ENCODE measurements at places on chromosomes 3 and 15.

GRCh38 chr15:62534996-62535395 is 369.9 kb upstream of the C2CD4B start:
- no peak for DNase-seq

DNA sequence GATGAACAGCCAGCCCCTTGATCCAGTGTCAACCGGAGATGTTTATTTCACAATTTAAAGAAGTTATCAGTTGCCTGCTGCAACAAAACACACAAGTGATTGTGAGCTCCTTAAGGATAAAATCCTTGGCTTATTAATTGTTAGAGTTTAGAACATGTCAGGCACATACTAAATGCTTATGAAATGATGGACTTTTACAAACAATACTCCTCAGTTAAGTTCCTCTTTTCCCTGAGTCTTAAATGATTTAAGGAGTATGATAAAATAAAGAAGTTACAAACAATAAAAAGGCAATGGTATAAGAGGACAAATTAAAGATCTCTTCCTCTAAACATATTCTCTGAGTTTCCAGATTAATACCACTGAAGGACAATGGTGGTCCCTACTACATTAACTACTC is 5.7 kb downstream of the GHSR start:
- no peak for DNase-seq

DNA sequence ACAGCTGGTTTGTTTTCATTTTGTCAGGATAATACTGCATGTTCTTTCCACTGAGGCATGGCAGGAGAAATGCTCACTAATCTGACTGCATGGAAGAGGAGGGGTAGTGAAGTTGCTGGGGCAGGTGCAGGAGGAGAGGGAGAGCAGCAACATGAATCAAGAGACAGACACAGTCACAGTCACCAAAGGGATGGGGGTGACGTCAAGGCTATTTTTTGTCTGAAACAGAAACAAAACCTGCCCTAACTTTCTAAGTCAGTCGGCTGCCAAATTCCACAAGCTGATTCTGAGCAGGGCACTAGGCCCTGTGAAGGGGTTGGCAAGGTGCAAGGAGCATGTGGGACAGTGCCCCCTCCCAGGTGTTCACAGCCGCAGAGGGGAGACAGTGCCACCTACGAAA is 186.6 kb upstream of the NSMCE3 start:
- no peak for DNase-seq

GRCh38 chr3:113213896-113214587 is 2.7 kb downstream of the BOC start:
- DNase-seq: no peak

GRCh38 chr3:172334671-172335207 is 113.5 kb downstream of the GHSR start:
- no peak for DNase-seq

GRCh38 chr3:43373560-43373928 is 87.2 kb downstream of the SNRK start:
- no peak for DNase-seq

GRCh38 chr15:101138913-101139880 is 112.7 kb downstream of the CHSY1 start:
- no peak for DNase-seq
